MCF 10A (cell line): ENCODE measurements at places on chromosomes 11 and 22. TPM values are rescaled to one million over a fixed set of nuclear protein-coding genes. Genes with fewer than 3 reads are reported as not detected.

- peak; percentile 44 for DNase-seq
- H3K27me3 ChIP-seq, result no peaks in the 10 kb centered on the region
- H3K4me1 ChIP-seq, result no peaks in the 10 kb centered on the region
- no peak overlapping the region for H3K27ac ChIP-seq
These were observed 45.1 kb upstream of the PAX6 start for GRCh38 chr11:31856248-31856647.

SLC22A6 gene
- total RNA-seq, result not detected in 2 replicates

TRIM49 gene
- not detected in 2 replicates for total RNA-seq

TMEM151A gene
- total RNA-seq, result 0.12 TPM in 1 of 2 replicates, not detected in the other

C11orf42 gene
- total RNA-seq, result not detected in 2 replicates

KDM4E gene
- total RNA-seq, result not detected in 2 replicates
